ENCODE measurements at places on chromosomes 6 and 20. TPM values are rescaled to one million over a fixed set of nuclear protein-coding genes. Genes with fewer than 3 reads are reported as not detected.
A peak's percentile ranks its signal among the peaks of the same experiment; 100 is the strongest.

Gene TMEM217
- polyA plus RNA-seq, result 0.67 TPM

Gene RNF182
- 0.90 TPM for polyA plus RNA-seq

Gene DDO
- polyA plus RNA-seq, result 13.4 TPM

Gene ARMH2
- not detected for polyA plus RNA-seq

Gene WFDC5
- not detected for polyA plus RNA-seq

DNA sequence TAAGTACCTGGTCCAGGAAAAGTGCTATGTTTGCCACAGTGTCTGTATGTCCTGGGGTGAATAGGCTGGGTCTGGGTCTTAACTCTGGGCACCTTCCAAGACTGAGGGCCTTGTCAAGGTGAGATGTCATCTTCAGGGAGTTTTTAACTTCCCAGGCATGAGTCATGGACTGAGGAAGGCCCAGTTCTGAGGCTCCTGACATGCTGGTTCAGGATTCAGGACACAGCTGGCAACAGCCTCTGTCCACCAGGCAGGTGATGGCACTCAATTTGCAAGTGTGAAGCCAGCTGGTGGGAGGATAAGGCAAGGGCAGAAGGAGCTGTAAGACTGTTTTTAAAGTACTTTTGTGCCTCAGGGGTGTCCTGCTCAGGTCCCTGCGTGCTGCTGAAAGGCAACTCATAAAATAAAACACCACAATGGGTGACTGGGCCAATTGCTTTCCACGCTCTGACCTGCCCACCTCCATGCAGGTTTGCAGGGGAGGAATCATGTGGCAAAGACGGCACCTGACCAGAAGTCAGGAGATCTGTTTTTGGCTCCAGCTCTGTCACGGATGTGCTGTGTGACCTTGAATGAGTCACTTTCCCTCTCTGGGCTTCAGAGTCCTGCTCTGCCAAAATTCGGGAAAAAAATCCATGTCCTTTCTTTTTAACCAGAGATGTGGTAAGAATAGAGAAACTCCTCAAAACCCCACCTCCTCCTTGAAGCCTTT is 4.9 kb upstream of the PACSIN1 start:
- DNase-seq, result no peak

- DNase-seq, result no peak
Measured at GRCh38 chr20:64072498-64073063, 6.7 kb downstream of the RGS19 start.

DNA sequence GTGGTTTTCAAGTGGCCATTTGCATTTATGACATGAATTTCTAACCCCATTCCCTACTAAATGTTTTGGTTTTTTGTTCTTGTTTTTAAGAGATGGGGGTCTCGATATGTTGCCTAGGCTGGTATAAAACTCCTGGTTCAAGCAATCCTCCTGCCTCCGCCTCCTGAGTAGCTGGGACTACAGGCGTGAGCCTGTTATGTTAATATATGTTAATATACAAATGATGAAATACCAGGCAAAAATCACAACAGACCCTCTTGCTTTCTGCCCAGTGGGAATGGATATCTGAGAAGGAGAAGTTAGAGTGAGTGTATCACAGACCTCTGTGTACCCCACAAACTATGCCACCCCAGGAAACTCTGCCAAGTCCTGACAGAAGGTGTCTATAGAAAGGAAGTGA is 66.2 kb downstream of the CDC40 start:
- no peak for DNase-seq

GRCh38 chr6:142816486-142816885 is 128.5 kb downstream of the HIVEP2 start:
- no peak for DNase-seq

DNA sequence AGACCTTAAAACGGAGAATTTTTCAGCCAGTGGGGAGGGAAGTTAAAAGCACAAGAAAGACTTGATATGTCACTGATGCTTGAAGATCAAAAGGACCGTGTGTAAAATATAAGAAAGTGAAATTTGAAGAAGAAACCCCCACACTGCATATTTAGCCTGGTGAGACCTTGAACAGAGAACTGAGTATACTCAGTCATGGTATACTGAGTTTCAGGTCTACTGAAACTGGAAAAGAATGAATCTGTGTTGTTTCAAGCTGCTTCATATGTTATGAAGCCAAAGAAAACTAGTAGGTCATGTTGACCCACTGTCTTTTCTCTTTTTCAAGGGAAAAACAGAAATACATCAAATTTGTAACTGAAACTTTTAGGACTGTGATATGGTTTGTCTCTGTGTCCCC is 443.8 kb upstream of the GJE1 start:
- no peak for DNase-seq

DNA sequence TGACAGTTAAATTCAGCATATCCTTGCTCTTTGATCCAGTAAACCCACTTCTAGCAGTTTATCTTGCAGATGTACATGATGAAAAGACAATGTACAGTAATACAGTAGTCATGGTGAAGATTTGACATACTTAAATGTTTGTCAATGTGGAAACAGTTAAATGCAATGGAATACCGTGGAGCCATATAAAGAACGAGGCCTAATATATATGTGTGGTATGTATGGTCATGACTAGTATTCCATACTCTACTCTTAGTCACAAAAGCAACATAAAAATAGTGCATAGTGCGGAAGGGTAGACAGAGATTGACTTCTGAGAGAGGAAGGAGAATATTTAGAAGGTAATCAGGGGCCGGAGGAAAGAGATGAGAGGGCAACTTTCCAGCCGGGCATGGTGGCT is 70.7 kb upstream of the ARMC2 start:
- DNase-seq, result no peak

- no peak for DNase-seq
Measured at GRCh38 chr20:32875673-32876072, 16.9 kb downstream of the EFCAB8 start.

GRCh38 chr6:33694401-33694931 is 17.0 kb downstream of the UQCC2 start:
- DNase-seq, result peak; percentile 33

DNA sequence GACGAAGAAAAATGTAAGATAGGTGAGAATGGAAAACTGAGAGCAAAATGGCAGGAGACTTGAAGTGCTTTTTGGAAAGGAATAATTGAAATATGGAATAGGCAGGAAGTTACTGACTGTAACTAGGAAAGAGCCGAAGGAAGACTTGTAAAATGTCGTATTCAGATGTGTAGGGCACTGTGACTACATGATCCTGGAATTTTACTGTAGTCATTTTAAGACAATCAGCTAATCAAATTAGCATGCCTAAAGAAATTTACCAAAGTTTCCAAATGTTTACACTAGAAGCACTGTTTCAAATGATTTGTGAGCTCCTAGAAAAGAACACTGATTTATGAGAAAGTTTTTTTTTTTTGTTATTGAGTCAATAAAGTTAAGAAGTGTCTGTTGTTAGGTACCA is 21.2 kb upstream of the ADIG start:
- no peak for DNase-seq

GRCh38 chr6:35727935-35728682 is 8.7 kb upstream of the ARMC12 start:
- peak; percentile 91 for DNase-seq

Data from kidney (tissue), 22 donors.